ENCODE measurements at places on chromosomes 5 and 9.

- DNase-seq, result no peak
Measured at GRCh38 chr5:67746103-67746502, 469.5 kb upstream of the PIK3R1 start.

GRCh38 chr5:116273448-116274242, 188.8 kb downstream of the COMMD10 start:
- no peak for DNase-seq

GRCh38 chr5:143354025-143354424, 49.5 kb downstream of the NR3C1 start:
- DNase-seq, result no peak

GRCh38 chr9:130537346-130538050, 41.9 kb upstream of the FUBP3 start:
- no peak for DNase-seq

DNA sequence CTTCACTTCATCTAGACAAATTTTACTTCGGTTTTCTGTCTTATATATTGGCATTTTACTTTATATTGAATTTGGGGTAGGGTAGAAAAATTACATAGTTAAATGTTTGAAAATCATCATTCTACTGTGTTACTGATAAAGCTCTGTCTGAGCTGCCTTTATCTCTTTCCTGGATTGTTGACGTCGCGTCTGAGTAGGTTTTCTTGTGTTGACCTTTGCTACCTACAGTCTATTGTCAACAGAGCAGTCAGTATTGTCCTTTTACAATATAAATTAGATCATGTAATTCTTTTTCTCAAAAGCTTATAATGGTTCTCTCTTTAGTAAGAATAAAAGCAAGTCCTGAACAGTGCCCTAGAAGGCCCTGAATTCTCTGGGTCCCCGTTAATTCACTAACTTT, 128.2 kb downstream of the HACD4 start:
- DNase-seq, result no peak

- DNase-seq, result no peak
Measured at GRCh38 chr5:100517301-100517974, 17.7 kb upstream of the FAM174A start.

GRCh38 chr5:86360801-86361200, 256.9 kb upstream of the COX7C start:
- no peak for DNase-seq

DNA sequence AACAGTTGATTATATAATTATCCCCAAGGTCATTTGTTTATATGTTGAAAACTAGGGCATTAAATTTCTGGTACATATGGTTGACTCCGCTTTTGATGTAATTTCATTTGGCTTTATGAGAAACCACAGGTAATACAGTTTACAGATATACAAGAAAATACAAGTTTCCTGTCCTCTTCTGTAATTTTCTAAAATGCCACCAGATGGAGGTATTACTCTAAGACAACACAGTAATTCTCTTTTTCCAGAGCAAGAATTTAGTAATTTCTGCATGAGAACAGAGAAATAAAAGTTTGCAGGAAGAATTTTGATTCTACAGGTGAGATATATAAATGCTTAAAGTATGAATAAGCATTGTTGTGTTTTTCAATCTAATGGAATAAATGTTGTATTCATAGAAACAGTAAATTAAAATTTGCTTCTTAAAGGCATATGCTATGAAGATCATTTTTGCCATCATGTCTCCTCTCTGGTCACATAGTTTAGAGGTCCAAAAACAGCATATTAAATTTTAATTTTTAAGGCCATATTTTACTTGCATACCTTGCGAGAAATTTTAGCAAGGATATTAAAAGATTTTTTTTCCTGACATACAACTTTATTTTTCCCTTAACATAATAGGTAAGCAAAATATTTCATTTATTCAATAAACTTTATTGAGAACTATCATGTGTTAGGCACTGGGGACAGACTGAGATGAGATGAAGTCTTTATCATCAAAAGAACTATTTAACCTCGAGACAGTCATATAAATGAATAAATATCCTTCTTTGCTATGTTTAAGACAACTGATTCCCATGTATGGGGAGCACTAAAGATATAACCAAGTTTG, 22.7 kb downstream of the CHD1 start:
- no peak for DNase-seq

GRCh38 chr5:169910393-169910792, 69.9 kb downstream of the INSYN2B start:
- DNase-seq, result no peak

GRCh38 chr9:96418920-96419690, 935 bp upstream of the ZNF367 start:
- DNase-seq, result no peak

- no peak for DNase-seq
Measured at GRCh38 chr5:74975582-74975981, 76.8 kb downstream of the GCNT4 start.

GRCh38 chr5:144206141-144206540, 35.5 kb downstream of the KCTD16 start:
- DNase-seq, result no peak

- no peak for DNase-seq
Measured at GRCh38 chr9:110911659-110912418, 126.4 kb downstream of the LPAR1 start.

DNA sequence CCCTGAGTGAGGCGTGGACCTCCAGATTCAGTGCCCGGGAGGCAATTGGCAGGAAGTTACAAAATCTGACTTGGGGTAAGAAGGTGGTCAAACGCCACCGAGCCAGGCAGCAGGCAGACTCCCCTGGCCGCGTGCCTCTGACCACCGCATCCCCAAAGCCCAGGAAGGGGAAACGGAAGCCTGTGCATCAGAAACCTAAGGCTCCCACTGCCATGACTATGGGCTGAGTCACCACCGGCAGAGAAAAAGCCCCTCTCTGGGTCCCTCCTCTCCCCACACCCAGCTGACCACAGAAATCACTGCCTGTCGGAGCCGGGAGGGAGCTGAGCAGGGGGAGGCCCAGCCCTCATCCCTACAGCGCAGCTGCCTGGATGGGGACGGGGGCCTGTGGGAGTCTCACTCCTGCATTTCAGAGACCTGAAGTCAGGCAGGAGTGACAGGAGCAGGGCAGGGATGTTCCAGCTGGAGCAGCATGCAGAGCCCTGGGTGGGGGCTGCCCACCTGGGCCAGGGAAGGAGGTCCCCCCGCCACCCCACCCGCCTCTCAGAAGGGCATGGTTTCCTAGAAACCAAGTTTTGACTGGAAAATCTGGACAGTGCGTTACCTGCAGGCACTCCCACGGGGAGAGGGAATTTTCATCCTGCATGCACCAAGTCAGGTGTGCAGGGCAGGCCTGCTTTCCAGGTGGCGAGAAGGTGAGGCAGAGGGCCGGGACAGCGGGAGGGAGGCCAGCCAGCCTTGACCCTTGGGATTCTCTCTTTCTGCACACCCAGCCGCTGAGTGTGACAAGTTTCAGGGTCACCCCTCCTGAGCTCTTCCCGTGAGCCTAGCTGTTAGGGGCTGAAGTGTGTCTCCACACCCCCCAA, 68.2 kb downstream of the LRSAM1 start:
- no peak for DNase-seq

Data from activated naive CD4-positive, alpha-beta T cell (primary cell).